ENCODE measurements at places on chromosomes 6 and 20. TPM values are rescaled to one million over a fixed set of nuclear protein-coding genes. Genes with fewer than 3 reads are reported as not detected.

CDKAL1 gene
- total RNA-seq = 11.6 TPM

- DNase-seq = peak; percentile 27
These were observed 15.4 kb downstream of the POPDC3 start for GRCh38 chr6:105164418-105164817.

GRCh38 chr6:41100871-41101287, 28.1 kb downstream of the NFYA start:
- DNase-seq = no peak

DNA sequence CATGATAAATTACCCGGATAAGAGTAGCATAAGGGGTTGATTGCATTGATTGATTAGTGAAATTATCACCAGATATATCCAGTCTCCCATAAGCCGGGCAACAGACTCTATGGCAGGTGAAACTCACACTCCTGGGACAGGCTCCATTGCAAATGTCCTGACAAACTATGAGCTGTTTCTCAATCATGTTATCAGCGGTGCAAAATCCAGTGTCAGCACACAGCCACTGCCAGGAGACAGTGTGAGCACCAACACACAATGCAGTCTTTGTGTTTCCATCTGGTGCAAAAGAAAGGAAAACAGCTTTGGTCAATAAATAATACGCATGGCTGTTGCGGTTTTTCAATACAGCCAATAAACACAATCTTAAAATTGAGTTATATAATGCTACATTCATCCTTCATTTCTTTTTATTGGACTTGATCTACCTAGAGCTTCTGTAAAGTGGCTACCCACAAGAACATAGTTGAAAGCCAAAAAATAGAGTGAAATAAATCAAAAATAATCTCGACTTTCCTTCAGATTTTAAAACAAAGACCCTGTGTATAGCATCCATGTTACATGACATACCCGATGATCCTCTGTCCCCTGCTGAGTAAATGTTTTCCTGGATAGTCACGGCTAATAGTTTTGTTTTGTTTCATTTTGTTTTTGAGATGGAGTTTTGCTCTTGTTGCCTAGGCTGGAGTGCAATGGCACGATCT, 64.3 kb upstream of the AFDN start:
- no peak for DNase-seq

DNA sequence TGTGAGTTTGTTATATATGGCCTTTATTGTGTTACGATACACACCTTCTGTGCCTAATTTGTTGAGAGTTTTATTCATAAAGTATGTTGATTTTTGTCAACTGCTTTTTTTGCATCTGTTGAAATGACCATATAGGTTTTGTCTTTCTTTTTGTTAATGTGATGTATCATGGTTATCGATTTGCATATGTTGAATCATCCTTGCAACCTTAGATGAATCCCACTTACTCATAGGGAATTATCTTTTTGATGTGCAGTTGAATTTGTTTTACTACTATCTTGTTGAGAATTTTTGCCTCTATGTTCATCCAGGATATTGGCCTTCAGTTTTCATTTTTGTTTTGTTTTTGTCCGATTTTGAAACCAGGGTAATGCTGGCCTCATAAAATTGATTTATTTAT, 45.7 kb upstream of the TPD52L1 start:
- DNase-seq = no peak

DNA sequence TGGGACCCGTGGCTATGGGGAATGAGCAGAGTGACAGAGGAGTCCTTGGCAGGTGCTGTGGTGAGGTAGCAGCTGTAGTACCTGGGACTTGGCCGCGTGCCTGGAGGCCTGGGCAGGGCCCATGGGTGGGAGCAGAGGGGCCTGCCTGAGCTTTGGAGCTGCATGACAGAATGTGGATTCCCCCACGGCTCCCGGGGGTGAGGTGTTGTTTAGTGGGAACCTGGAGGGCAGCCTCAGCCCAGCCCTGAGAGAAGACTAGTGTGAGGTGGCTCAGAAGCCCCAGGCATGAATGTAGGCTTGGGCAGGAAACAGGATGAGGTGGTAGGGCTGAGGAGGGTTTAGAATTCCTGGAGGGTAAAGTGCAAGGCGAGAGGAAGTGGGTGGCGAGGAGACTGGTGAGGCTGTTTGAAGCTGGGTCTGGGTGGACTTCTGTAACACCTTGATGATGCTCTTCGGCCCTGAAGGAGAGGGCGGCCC, 86.5 kb upstream of the SCP2D1 start:
- DNase-seq = no peak

DNA sequence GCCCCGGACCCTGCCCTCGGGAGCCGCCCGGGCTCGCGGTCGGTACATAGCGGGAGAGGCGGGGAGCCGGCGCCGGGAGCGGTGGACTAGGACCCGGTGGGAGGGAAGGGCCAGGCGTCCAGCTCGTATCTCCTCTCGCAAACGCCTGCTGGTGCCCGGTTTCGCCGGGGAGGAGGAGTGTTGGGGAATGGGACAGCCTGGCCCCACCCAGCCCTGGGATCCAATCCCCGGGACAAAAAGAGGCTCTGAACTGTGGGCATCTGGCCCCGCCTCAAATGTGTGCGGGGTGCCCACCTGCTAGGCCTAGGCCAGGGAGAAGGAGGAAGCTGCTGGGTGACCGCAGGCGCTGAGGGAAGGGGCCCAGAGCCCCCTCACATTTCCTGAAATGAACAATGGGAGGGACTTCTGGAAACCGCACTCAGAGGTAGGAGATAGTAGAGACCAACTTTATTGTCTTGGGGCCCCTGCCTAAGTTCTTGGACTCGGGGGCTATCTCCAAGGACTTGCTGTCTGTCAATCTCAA, at the start of gene KCNK17:
Gene KCNK17, minus strand, starts transcription at position 147 of the 523 bp plus-strand sequence. Its CDS starts 99 bp downstream, at position 48.
- no peak for DNase-seq

SAYSD1 gene
- 9.4 TPM for total RNA-seq

GRCh38 chr6:14917109-14917910, 328.6 kb upstream of the JARID2 start:
- DNase-seq = peak; percentile 58

NOTCH4 gene
- total RNA-seq = 0.57 TPM
